ENCODE measurements at places on chromosomes 11 and 22. TPM values are rescaled to one million over a fixed set of nuclear protein-coding genes. Genes with fewer than 3 reads are reported as not detected.

- DNase-seq = no peak
These were observed 43.0 kb upstream of the API5 start for GRCh38 chr11:43268786-43269185.

DNA sequence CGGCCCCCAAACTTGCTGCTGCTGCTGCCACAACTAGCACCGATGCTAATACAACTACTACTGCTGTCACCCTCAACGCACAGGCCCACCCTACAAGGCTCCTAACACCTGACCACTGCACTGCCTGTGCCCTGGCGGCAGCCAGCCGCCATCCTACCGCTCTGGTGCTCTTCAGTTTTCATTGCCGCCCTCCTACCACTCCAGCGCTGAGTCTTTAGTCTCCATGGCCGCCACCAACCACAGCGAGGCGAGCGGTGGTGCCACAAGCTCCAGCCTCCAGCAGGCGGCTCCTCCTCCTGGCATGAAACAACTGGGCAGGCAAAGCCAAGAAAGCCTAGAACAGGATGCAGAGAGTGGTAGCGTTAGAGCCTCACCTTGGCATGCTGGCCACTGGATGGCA, 5.0 kb upstream of the RFPL3 start:
- no peak for DNase-seq

DNA sequence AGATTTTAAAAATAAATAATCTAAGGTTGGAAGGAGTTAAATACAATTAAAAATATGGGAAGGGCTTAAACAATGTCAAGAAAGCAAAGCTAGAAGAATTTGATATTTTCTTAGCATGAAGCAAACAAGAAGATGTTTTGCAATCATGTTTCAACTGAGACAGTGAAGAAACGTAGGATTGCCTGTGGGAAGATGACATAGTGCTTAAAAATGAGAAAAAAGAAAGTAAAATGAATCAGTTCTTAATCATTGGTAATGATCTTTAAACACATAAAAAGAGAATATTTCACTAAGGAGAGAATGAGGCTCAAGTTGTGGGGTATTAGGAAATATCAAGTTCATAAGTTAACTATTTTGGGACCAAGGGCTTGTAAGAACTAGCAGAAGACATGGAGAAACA, 855.0 kb downstream of the METTL15 start:
- no peak for DNase-seq

DNA sequence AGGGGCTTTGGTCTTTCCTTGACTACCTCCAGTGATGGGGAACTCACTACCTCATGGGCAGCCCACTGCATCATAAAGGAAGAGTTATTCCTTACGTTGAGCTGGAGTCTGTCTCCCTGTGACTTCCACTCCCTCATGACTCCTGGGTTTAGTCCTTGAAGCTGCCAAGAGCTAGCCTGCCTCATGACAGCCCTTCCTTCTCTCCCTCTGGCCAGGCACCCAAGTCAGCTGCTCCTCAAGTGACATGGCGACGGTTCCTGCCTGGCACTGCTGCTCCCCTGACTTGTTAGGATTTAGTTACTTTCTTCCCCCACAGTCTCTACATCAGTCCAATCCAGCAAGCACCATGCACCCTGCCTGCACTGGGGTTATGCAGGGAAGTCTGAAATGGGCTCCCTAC, 196.1 kb upstream of the TBCEL start:
- DNase-seq = no peak

DNA sequence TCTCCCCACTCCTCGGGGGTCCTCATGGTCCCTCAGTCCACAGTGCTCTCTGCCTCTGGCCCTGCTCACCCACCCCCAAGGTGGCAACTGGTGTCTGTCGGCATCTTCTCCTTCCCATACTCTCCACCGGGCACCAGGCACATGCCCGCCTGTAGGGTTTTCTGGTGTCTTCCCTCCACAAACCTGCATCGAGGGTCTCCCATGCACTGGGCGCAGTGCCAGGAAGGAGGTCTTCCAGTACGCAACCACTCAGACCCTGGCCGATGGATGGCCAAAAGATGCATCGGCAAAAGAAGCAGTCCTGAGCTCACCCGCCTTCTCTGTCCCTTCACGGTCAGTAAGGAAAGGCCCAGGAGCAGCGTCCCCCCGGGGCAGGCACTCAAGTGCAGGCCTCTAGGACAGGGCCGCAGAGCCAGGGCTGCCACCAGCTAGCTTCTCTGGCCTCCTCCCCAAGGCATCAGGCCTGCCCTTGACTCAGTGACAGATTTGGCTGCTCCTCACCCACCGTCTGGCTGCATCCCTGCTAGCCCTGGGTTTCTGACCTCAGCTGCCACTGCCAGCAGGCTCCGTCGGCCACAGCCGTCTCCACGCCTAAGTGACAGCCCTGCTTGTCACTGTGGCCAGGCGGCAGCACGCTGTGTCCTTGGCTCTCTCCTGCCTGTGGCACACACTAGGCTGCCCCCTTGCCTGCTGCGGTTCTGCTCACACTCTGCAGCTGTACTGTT, 32.1 kb upstream of the IGSF9B start:
- DNase-seq = no peak

The LRRC32 gene
- total RNA-seq = 33.2 TPM

- DNase-seq = no peak
These were observed 99.5 kb downstream of the MICAL3 start for GRCh38 chr22:17924735-17925364.

GRCh38 chr22:45529105-45529504, 26.4 kb downstream of the FBLN1 start:
- DNase-seq = no peak

DNA sequence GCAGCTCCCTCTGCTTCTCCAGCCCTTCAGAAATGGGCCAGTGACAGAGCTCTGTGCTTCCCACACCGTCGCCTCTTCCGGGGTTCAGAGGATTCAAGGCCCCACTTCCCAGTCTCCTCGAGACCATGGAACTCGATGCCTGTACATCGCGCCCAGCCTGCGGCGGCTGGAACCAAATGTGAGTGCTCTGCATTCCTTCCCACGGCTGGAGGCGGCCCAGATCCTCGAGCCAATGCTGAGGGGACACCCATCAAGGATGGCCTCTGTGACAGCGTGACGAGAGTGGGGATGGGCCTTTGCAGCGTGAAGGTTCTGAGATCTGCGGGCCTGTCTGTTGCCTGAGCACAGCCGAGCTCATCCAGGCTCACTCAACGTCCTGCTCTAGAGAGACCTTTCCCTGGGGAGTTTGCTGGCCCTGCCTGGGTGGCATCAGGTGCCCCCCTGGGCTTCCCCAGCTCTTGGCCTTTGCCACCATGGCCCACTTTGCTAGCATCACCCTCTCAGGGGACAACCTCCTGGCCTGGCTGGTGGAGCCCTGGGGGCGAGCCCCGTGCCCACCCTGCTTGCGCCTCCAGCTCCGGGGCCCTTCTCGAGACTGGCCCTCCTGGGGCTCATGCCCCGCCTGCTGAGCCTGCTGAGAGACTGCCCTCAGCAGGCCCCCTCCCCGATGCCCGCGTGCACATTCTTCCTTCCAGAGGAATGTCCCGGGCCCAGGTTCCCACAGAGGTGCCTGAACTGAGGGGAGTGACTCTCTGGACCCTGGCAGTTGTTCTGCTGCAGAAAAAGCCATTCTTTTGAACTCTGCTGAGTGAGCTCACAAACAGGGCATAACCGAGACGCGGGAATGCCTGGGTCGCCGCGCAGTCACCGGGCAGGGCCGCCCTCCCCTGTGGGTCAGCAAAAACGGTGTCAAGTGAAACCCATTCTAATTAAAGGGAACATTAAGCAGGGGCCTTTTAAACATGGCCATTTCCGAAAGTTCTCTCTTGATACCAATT, 7.3 kb upstream of the MYEOV start:
- DNase-seq = no peak

GRCh38 chr11:92216789-92217188, 7.8 kb upstream of the FAT3 start:
- no peak for DNase-seq

The OR10A4 gene
- total RNA-seq = not detected

The TTC36 gene
- total RNA-seq = 1.2 TPM

DNA sequence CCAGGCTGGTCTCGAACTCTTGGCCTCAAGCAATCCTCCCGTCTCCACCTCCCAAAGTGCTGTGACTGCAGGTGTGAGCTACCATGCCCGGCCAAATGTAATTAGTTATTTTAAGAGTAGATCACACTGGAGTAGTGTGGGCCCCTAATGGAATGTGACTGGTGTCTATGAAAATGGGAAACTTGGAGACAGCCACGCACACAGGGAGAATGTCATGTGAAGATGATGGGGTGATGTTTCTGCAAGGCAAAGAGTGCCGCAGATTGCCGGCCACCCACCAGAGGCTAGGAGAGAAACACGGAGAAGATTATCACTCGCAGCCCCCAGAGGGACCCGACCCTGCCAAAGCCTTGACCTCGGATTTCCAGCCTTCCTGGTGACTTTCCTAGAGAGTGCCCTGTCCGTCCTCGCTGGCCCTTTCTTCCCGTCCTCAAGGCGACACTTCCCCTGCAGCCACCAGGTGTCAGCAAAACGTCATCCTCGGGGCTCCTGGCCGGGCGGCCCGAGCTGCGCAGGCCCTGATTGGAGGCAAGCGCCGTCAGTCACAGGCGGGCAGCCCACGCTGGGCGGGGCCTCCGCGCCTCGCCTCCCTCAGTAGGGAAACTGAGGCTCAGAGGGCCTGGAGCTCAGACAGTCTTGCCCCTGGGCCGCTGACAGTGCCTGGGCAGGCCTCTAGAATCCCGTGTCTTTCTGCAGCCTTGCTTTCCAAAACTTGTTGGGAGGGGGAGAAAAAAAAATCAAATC, 16.3 kb downstream of the CRYBB2 start:
- peak; percentile 80 for DNase-seq

- no peak for DNase-seq
These were observed 5.9 kb downstream of the IL10RA start for GRCh38 chr11:117992136-117992535.

DNA sequence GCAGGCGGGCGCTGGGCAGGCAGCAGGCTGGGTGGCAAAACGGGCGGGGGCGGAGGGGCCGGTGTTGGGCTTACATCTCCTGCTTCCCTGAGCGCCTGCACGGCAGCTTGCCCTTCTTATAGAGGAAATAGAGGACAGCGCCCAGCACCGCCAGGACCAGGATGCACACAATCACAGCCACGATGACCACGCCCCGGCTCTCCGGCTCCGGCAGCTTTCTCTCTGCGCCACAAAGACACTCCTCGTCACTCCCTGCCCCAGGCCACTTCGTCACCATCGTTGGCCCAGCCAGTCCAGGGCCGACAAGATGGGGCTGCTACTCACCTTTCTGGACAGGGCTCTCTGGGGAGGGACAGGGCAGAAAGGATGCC, 6.3 kb downstream of the MCAM start:
- no peak for DNase-seq

The SHANK2 gene
- 18.0 TPM for total RNA-seq

DNA sequence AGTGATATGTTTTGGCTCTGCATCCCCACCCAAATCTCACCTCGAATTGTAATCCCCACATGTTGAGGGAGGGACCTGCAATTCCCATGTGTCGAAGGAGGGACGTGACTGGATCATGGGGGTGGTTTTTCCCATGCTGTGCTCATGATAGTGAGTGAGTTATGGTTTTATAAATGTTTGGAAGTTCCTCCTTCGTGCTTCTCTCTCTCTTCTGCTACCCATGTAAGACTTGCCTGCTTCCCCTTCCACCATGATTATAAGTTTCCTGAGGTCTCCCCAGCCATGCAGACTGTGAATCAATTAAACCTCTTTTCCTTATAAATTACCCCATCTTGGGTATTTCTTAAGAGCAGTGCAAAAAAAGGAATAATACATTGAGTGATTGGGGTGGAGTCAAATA, 7.3 kb upstream of the CEP295 start:
- no peak for DNase-seq

- no peak for DNase-seq
These were observed 3.5 kb upstream of the MEN1 start for GRCh38 chr11:64813826-64814225.

GRCh38 chr11:62747475-62748160, 6.3 kb downstream of the ZBTB3 start:
- no peak for DNase-seq

DNA sequence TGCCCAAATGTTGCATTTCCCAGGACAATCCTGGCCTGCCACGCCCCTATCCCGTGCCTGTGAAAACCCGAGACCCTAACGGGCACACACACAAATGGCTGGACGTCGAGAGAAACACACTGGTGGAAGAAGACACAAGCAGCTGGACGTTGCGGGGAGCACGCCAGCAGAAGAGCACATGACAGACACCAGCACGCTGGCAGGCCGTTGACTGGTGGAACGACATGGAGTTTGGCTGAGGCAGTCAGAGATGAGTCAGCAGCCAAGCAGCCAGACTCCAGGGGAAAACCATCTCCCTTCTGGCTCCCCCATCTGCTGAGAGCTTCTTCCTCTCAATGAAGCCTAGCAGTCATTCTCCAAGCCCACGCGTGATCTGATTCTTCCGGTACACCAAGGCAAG, 606.7 kb upstream of the LRRC4C start:
- peak; percentile 11 for DNase-seq

- peak; percentile 70 for DNase-seq
These were observed 823.6 kb downstream of the TBC1D22A start for GRCh38 chr22:47586038-47586437.

The HEPHL1 gene
- not detected for total RNA-seq

DNA sequence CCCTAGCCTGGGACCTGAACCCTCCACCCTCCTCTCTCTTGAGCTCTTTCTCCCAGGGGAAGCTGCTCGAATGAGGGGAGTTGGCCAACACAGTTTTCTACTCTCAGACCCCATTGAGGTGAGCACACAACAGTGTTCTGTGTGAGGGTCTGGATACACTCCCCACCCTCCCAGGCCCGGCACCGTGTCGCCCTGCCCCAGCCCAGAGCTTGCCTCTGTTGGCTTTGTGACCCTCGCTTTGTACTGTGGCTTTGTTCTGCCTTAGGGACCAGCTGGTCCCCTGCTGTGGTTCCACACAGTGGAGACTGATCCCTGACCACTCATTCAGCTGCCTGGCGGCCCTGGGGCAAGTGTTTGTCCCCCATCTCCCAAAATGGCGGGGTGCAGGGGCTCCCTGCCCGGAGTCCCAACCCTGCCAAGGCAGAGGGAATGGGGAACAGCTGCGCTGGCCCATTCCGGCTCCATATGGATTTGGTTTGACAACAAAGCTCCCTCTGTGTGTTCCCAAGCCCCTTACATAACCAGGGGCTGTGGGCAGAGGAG, 8.3 kb downstream of the ST3GAL4 start:
- no peak for DNase-seq

GRCh38 chr11:92625894-92626293, 343.6 kb upstream of the MTNR1B start:
- DNase-seq = no peak

- no peak for DNase-seq
These were observed 14.8 kb upstream of the LMO2 start for GRCh38 chr11:33906484-33907186.

GRCh38 chr11:102346456-102346747, 612 bp upstream of the BIRC2 start:
- no peak for DNase-seq

- DNase-seq = no peak
These were observed 27.7 kb upstream of the MUC5B start for GRCh38 chr11:1194977-1195681.

GRCh38 chr11:97087419-97087818, 697.6 kb downstream of the JRKL start:
- no peak for DNase-seq

- DNase-seq = no peak
These were observed 41.1 kb upstream of the TPBGL start for GRCh38 chr11:75199412-75199955.

The CABP7 gene
- not detected for total RNA-seq

The OR8G5 gene
- total RNA-seq = not detected

The DRD4 gene
- 2.6 TPM for total RNA-seq

Data from mucosa of gallbladder (tissue), 1 donor.